ENCODE measurements at places on chromosomes 3 and 15. TPM values are rescaled to one million over a fixed set of nuclear protein-coding genes. Genes with fewer than 3 reads are reported as not detected.

SLC28A2 gene
- total RNA-seq = not detected

- no peak for DNase-seq
- H3K27ac ChIP-seq = peak overlapping the region; percentile 68
Measured at GRCh38 chr15:55992769-55993110, 672 bp downstream of the NEDD4 start.

DNA sequence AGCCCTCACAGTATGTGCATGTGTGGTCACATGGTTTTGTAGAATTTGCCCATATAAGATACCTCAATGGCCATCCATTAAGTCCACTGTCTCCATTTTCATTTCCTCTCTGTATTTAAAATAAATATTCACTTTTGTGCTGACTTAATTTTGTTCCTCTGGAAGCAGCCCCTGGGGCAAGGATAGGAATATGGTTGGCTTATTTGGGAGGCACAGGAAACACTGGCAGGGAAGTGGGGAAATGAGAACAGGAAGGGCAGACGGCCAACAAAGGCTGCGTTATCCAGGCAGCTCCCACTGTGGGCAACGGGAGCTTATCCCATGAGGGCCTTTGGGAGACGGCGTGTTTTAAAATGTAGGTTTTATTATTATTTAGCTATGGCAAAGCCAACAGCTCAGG, 148.6 kb downstream of the SHQ1 start:
- H3K4me3 ChIP-seq = no peak overlapping the region
- no peaks in the 10 kb centered on the region for H3K36me3 ChIP-seq
- no peaks in the 10 kb centered on the region for H3K4me1 ChIP-seq
- no peak for DNase-seq
- H3K27me3 ChIP-seq = peaks cover 3% of the 10 kb centered on the region

OR5K4 gene
- not detected for total RNA-seq

DUOX2 gene
- 0.44 TPM for total RNA-seq

DNA sequence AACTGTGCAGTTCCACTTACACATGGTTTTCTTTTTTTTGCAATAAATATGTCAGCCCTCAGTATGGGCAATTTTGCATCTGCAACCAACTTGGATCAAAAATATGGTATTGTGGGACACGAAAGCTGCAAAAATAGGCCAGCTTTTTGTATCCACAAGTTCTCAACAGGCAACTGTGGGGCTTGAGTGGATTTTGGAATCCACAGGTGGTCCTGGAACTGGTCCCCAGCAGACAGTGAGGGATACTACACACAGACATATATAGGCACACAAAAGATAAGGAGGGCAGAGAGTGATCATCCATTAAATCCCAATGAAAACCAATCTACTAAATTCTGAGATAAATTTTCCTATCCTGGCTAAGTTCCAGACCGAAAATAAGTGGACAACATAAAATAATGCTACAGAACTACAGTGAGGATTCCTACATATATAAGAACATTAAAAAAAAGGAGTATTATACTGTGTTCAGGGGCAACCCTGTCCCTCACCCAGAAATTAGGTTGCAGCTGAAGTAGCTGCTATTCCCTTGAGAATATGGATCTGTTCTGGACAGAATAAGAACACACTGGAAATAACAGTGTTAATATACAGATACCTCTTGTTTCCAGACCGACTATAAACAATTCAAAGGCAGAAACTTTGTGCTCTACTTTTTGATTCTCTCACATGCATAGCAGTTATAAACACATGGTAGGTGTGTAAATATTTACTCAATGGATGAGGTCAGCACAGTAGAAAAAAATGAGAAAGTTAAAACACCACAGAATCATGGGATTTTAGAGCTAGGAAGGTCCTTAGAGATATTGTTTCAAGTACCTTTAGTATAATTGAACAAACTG, 25.4 kb downstream of the DENND4A start:
- DNase-seq = no peak
- no peaks in the 10 kb centered on the region for H3K4me1 ChIP-seq
- no peaks in the 10 kb centered on the region for H3K36me3 ChIP-seq

DNA sequence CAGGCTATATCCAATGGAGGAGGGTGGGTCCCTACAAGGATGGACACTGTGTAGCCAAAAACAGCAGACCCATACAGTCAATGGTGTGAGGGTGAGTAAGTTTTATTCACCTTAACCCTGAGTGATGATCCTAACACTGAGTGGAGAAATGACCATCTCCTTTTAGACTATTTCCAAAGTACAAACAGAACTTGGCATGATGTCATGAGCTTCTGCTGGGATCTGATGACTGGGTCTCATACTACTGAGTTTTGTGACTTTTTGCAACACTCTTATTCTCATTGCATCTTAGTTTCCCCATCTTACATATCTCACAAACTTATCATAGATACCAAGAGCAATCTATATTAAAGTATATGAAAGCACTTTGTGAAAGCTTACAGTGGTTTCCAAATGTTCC, 330.3 kb upstream of the CFAP20DC start:
- no peaks in the 10 kb centered on the region for H3K4me1 ChIP-seq
- DNase-seq = no peak
- no peaks in the 10 kb centered on the region for H3K36me3 ChIP-seq
- H3K27ac ChIP-seq = no peak overlapping the region
- peaks cover 48% of the 10 kb centered on the region for H3K27me3 ChIP-seq
- no peak overlapping the region for H3K4me3 ChIP-seq

ADAMTS7 gene
- total RNA-seq = 12.0 TPM

DNA sequence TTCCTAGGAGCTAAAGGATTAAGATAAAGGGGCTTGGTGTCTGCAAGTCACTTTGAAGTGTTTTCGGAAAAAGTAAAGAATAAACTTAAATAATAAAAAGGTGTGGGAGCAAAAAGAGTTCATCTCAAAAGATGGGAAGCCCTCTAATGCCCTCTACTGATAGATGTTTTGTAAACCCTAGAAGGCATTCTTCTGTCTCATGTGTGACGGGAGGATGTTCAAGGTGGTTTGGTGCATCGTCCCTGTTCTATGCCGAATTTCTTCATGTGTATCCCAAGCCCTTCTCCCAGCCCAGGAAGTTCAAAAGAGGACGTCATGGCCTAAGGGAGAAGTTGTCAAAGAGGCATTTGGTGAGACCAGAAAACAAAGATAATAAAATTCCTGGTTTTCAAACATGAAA, 37.2 kb downstream of the CCK start:
- H3K4me3 ChIP-seq = no peak overlapping the region
- peaks cover 5% of the 10 kb centered on the region for H3K4me1 ChIP-seq
- H3K36me3 ChIP-seq = no peaks in the 10 kb centered on the region
- H3K27me3 ChIP-seq = no peaks in the 10 kb centered on the region
- DNase-seq = no peak
- no peak overlapping the region for H3K27ac ChIP-seq

- DNase-seq = no peak
- no peak overlapping the region for H3K4me3 ChIP-seq
- H3K4me1 ChIP-seq = no peaks in the 10 kb centered on the region
- no peak overlapping the region for H3K27ac ChIP-seq
Measured at GRCh38 chr3:14278799-14279625, 100.4 kb downstream of the LSM3 start.

DNA sequence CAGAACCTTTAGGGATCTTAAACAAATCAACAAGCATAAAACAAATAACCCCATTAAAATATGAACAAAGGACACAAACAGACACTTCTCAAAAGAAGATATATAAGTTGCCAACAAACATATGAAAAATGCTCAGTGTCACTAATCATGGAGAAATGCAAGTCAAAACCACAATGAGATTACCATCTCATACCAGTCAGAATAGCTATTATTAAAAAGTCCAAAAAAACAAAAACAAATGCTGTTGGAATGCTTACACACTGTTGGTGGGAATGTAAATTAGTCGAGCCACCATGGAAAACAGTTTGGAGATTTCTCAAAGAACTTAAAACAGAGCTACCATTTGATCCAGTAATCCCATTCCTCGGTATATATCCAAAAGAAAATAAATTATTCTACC, 423.6 kb downstream of the OTOL1 start:
- no peak for DNase-seq
- H3K4me3 ChIP-seq = no peak overlapping the region
- no peaks in the 10 kb centered on the region for H3K4me1 ChIP-seq
- H3K27ac ChIP-seq = no peak overlapping the region
- no peaks in the 10 kb centered on the region for H3K27me3 ChIP-seq
- no peaks in the 10 kb centered on the region for H3K36me3 ChIP-seq

GRCh38 chr3:7581831-7582230, 720.9 kb downstream of the GRM7 start:
- no peaks in the 10 kb centered on the region for H3K4me1 ChIP-seq
- no peak for DNase-seq
- no peaks in the 10 kb centered on the region for H3K27me3 ChIP-seq
- no peaks in the 10 kb centered on the region for H3K36me3 ChIP-seq
- no peak overlapping the region for H3K4me3 ChIP-seq
- no peak overlapping the region for H3K27ac ChIP-seq

DNA sequence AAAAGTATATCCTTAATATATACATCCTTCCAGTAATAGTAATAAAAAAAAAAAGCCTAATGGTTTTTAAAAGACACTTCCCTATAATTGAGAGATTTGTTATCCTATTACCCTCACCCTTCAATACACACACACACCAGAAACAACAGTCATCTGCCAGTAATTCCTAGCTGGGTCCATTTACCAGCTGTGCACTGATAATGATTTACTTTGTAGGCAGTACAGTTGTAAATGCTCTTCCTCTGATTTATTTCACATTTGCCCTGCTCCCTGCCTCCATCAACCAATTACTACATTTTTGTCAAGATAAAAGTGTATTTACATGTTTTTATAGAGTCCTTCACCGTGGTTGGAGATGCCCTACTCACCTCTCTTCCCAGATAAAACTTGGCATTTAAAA, 12.4 kb downstream of the TPM1 start:
- H3K27me3 ChIP-seq = no peaks in the 10 kb centered on the region
- no peak overlapping the region for H3K27ac ChIP-seq
- H3K36me3 ChIP-seq = no peaks in the 10 kb centered on the region
- H3K4me3 ChIP-seq = no peak overlapping the region

GRCh38 chr3:196202516-196202970, 8.7 kb downstream of the ZDHHC19 start:
- DNase-seq = no peak
- no peaks in the 10 kb centered on the region for H3K27me3 ChIP-seq
- no peak overlapping the region for H3K4me3 ChIP-seq
- H3K27ac ChIP-seq = no peak overlapping the region

GRCh38 chr3:80213086-80213485, 445.3 kb upstream of the ROBO1 start:
- no peaks in the 10 kb centered on the region for H3K4me1 ChIP-seq
- H3K27ac ChIP-seq = no peak overlapping the region

DNA sequence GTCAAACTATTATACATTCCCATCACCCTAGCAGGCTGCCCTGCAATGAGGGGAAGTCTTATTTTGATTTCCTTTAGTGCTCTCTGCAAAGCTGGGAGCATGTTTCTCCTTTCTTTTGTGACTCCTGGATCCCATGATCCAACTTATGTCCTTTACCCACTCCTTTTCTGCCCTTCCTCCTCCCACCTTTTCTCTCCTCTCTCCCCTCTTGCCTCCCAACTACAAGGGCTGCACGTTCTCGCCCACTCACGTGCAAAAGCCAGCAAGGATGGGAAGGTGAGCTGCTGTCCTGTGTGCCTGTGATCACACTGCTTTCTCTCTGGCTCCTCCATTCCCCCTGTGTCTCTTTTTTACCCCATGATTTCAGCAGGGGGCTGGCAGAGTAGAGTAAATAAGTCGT, 6.1 kb downstream of the VIPR1 start:
- H3K4me1 ChIP-seq = peaks cover 13% of the 10 kb centered on the region
- no peaks in the 10 kb centered on the region for H3K36me3 ChIP-seq
- no peak for DNase-seq
- H3K4me3 ChIP-seq = no peak overlapping the region

GRCh38 chr3:8529738-8530525, 28.3 kb downstream of the LMCD1 start:
- H3K4me1 ChIP-seq = peaks cover 5% of the 10 kb centered on the region
- H3K4me3 ChIP-seq = no peak overlapping the region
- H3K27ac ChIP-seq = no peak overlapping the region

CATSPER2 gene
- 3.6 TPM for total RNA-seq

GASK1A gene
- total RNA-seq = 1.0 TPM

- no peak overlapping the region for H3K27ac ChIP-seq
- no peak for DNase-seq
- H3K4me3 ChIP-seq = no peak overlapping the region
- no peaks in the 10 kb centered on the region for H3K4me1 ChIP-seq
- H3K27me3 ChIP-seq = no peaks in the 10 kb centered on the region
Measured at GRCh38 chr3:167066977-167067786, 312.9 kb downstream of the ZBBX start.

- H3K27me3 ChIP-seq = no peaks in the 10 kb centered on the region
- H3K27ac ChIP-seq = no peak overlapping the region
- no peak for DNase-seq
- H3K36me3 ChIP-seq = no peaks in the 10 kb centered on the region
- H3K4me3 ChIP-seq = no peak overlapping the region
Measured at GRCh38 chr15:37209041-37209363, 108.7 kb upstream of the MEIS2 start.

IMPG2 gene
- 0.20 TPM for total RNA-seq

ARHGEF26 gene
- 7.2 TPM for total RNA-seq

DNA sequence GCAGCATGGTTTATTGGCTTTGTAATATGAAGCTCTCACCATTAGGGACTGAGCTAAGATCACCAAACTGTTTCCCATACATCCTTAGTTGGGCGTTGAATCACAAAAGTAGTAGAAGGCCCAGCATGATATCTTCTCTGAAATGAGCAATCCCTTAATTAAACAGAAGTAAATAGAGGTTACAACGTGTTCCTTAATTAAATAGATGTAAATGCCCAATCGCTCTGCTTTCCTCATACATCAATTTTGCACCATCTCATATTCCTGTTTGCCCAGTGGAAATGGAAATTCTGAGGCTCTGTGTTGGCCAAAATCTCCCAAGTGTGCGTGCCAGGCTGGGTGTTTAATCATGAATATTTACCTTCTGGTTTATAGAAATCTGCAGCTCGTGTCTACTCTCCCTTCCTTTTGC, 107.4 kb upstream of the FOXB1 start:
- DNase-seq = no peak
- no peak overlapping the region for H3K27ac ChIP-seq
- H3K4me1 ChIP-seq = no peaks in the 10 kb centered on the region

DNA sequence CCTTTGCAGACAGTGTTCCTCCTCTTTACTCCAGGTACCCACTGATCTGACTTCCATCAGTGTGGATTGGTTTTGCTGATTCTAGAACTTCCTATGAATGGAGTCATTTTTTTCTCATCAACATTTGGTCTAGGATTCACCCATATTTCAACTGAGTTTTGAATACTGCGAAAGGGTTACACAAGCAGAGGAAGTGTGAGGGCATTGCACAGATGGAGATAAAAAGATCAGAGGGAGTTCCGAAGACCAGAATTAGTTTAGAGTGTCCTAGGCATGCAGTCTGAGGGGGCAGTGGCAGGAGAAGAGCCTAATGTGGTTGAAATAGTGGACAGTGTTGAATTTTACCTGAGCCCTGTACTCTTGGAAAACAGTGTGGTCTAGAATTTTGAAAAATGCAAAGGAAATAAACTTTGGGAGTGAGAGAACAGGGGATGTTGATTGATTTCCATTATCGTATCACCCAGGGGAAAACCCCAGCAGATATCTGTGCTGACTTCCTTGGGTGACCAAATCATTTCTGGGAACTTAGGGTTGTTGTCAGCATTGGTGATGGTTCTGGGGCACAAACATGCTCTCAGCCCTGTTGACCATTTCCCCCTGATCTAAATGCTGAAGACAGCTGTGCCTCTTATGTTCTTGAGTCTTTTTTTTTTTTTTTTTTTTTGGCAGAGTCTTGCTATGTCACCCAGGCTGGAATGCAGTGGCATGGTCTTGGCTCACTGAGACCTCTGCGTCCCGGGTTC, 327.4 kb upstream of the LRRFIP2 start:
- DNase-seq = no peak
- H3K4me1 ChIP-seq = no peaks in the 10 kb centered on the region
- no peaks in the 10 kb centered on the region for H3K36me3 ChIP-seq
- H3K27ac ChIP-seq = no peak overlapping the region
- peaks cover 21% of the 10 kb centered on the region for H3K27me3 ChIP-seq
- no peak overlapping the region for H3K4me3 ChIP-seq

Data from HCT116 (cell line).